ENCODE measurements at places on chromosomes 7 and 10. TPM values are rescaled to one million over a fixed set of nuclear protein-coding genes. Genes with fewer than 3 reads are reported as not detected.

DNA sequence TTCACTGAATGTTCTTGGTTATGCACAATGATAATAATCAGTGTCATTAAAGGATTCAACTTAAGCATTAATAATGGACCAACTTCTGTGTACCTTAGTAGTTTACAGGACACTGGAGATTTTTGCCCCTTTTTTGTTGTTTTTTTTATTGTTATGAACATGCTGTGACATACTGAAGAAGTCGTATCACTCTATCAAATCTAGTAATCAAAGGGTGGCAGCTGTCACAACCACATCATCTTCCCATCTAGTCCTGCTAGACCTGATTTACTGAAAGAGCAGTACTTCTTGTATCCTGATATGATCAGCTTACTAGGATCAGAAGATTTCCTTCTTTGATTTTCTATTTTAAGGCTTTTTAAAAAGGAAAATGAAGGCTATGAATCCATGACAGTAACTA is 504.6 kb upstream of the CELF2 start:
- DNase-seq, result no peak

DNA sequence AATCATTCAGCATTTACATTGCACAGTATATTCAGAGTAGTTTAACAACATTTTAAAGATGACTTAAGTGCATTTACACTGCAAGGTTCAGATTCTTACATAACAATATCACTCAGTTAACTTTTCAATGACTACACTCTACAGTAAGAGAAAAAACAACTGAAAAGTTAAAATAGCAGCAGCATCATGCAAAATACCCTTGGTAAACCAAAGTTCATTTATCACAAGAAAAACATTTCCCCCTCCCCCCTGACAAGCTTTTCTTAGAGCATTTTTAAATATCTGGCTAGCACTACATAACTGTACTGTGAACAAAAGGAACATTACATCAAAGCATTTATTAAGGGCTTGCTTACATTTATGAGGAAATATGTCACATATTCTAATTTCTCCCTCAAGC is 179.5 kb upstream of the HGF start:
- DNase-seq, result no peak

GRCh38 chr7:16399916-16400892 is 21.1 kb downstream of the CRPPA start:
- DNase-seq, result no peak

DNA sequence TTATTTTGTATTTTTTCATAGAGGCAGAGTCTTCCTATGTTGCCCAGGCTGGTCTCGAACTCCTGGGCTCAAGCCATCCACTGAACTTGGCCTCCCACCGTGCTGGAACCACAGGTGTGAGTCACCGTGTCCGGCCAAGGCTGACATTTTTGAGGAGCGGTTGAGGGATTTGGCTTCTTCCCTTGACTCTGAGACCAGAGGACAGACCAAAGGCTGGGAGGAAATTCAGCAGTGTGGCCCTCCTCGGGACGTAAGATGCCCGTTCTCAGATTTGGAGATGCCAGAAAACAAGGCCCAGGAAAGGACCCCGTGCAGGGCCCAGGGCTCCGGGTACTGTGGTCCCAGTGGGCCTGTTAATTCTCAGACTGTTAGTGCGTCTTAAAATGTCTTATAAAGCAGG is 146.2 kb downstream of the WDR37 start:
- DNase-seq, result no peak

The FXYD4 gene
- polyA plus RNA-seq, result 1.8 TPM

The PON3 gene
- 3.3 TPM for polyA plus RNA-seq

All from renal pelvis (tissue), 12 donors.